ENCODE measurements at places on chromosomes 2 and 18.

DNA sequence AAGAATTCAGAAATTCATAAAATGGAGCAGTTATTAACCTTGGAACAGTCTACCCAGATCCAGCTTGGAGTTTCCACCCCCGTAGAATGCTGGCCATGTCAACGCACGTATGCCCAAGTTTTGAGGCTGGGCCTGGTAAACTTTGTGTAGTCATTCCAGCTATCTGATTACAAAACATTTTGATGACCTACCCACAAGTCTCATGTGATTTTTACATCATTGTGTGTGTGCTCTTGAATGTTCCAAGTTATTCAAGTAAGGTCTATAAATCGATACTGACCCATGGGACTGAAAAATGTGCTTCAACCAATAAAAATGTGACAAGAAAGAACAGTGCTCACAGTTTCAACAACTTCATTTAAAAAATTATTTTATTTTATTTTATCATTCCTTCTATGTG lies 32.5 kb upstream of the ICOS start:
- DNase-seq, result no peak

GRCh38 chr2:39361511-39361910 lies 75.6 kb downstream of the MAP4K3 start:
- DNase-seq, result no peak

DNA sequence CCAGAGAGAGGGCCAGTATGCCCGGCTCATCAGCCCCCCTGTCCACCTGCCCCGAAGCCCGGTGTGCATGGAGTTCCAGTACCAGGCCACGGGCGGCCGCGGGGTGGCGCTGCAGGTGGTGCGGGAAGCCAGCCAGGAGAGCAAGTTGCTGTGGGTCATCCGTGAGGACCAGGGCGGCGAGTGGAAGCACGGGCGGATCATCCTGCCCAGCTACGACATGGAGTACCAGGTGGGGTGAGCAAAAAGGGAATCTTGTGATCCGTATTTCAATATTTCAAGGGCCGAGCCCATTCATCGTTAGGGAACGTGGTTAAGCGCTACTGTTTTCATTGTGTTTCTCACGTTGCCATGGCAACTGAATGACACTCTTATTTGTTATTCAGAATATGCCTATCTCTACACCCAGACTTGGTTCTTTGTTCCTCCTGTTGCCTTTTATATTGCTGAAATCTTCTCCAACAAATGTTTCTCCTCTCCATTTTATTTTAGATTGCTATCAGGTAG lies 81.5 kb downstream of the NRP2 start:
- DNase-seq, result no peak

- no peak for DNase-seq
Observed at GRCh38 chr18:63189817-63190216, 129.8 kb downstream of the BCL2 start.

- DNase-seq, result no peak
Observed at GRCh38 chr2:208373460-208374089, 33.0 kb upstream of the PTH2R start.

- no peak for DNase-seq
Observed at GRCh38 chr2:235551965-235552364, 58.1 kb downstream of the AGAP1 start.
